Activated T-cell treated with anti-CD3 and anti-CD28 coated beads for 1 hour (primary cell): ENCODE measurements at places on chromosomes 4 and X.

DNA sequence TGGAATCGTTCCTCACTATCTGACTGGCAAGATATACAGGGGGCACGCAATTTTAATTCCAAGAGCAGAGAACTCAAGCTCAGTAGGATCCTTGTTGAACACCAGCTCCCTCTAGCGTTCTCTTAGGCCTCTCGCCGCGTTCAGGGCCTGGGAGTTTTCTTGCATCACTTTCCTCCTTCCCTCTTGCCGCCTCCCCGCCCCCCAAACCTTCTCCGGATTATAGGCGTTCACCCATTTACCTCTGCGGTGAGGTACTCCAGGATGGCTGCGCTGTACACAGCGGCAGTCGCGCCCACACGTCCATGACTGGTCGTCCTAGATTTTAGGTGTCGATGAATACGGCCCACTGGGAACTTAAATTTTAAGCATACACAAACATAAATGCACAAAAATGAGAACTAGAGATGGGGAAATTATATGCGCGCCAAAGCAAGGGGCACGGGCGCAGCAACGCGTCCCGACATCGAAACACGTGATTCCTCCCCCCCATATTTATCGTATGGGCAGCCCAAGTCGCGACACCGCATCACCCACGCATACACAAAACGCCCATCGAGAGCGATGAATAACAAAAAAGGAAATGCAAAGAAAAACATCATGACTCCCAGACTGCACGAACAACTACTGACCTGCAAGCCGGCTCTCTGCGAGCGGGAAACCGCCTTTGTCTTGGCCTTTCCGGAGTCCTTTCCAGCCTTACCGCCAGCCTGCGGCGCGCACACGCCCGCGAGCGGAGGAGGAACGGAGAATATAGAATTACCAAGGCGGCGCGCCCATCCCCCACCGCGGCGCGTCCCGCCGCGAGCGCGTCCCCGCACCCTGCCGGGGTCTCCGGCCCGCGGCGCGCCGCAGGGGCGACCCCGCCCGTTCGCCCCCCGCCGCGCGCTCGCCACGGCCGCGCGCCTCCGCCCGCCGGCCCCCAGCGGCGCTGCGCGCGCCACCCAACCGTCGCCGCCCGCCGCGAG, 759 bp downstream of the H2AZ1 start:
- DNase-seq, result peak; percentile 80

- DNase-seq, result no peak
Observed at GRCh38 chr4:4812145-4812794, 47.2 kb upstream of the MSX1 start.

GRCh38 chrX:148568763-148569162, 68.3 kb downstream of the AFF2 start:
- DNase-seq, result no peak

DNA sequence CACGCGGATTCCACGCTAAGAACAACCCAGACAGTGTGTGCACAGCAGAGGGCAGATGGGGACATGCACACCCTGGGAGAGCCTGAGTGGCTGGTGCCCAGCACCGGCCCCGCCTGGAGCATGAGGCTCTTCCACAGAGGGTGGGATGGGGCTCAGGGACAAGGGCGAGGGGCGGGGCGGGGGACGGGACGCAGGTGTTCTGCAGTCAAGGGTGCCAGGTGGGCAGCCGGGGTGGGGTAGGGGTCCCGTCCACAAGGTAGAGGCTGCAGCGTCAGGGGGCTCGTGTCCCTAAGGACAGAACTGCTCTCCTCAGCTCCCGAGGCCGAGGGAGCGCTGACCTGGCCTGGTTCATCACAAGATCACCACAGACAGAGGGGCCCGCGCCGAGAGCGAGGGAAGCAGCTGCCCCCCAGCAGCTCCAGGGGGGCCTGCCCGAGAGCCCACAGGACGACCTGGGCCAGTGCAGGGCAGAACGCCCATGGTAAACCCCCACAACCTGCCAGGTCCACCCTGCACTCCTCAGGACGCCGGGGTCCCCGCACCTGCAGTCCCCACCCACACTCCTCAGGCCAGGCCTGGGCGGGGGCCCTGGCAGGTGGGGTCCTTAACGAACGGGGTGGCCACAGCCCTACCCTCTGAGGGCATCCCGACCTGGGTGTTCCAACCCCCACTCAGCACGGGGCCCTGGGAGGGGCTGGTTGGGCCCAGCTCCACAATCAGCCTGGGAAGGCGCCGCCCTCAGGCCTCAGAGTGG, 26.7 kb downstream of the CTBP1 start:
- no peak for DNase-seq

DNA sequence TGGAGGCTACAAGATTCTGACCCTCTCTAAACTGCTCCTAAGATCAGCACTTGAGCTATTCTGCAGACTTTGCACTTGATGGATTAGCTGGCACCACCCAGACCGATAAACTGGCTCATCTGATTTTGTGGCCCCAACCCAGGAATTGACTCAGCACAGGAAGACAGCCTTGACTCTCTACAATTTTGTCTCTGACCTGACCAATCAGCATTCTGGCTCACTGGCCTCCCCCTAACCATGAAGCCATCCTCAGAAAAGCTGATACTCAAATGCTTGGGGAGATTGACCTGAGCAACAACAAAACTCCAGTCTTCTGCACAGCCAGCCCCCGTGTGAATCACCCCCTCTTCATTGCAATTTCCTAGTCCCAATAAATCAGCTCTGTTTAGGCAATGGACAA, 195.4 kb upstream of the PPP1R2C start:
- DNase-seq, result no peak

- DNase-seq, result no peak
Observed at GRCh38 chr4:61425315-61425714, 225.2 kb downstream of the ADGRL3 start.

DNA sequence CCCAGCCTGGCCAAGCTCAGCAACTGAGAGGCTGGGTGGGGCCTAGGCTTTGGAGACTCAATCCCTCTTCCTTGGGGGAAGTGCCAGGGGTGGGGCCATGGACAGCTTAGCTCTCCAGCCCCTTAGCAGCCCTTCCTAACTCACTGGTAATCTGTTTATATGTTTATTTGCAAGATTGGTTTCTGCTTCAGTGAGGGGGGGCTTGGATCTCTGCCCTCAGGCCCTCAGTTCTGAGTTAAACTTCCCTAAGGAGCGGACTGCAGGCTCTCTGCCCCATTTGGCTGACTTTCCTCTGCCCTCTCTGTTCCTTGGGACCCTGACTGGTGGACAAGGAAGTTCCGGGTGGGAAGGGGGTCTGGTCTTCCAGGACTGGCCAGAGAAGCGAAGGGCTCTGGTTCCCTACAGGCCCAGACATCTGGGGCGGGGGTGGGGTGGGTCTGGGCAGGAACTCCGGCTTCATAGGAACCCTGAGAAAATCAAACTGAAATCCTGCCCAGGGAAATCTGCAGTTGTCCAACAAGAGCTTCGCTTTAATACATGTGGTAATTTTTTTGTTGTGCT, 51.4 kb downstream of the NALF2 start:
- no peak for DNase-seq

GRCh38 chr4:101846550-101846949, 56.0 kb downstream of the BANK1 start:
- DNase-seq, result no peak

DNA sequence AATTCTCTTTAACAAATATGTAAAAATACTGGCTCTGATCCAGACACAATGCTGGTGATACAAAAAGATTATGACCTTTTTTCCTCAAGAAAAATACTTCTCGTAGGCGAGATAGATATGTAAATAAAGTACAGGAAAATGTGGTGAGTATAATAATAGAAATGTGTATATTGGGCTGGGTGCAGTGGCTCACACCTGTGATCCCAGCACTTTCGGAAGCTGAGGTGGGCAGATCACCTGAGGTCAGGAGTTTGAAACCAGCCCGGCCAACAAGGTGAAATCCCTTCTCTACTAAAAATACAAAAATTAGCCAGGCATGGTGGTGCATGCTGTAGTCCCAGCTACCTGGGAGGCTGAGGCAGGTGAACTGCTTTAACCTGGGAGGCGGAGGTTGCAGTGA, 55.0 kb downstream of the MRPL1 start:
- no peak for DNase-seq

DNA sequence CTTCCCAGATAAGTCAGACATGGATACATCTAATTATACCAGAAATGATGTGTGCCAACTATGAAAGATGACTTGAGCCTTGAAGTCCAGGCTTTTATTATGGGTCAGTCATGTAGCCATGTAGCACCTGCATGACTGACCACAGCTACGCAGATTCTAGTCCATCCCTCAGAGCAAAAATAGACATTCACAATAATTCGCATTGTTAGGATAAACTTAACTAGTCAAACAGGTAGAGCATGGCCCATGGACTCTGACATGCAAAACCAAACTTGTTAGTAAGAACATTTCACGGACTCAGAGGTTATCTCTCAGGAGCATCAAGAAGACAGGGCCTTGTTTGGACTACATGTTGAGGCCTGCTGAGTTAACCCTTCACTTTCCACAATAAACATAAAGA, 132.6 kb downstream of the PWWP3B start:
- no peak for DNase-seq

DNA sequence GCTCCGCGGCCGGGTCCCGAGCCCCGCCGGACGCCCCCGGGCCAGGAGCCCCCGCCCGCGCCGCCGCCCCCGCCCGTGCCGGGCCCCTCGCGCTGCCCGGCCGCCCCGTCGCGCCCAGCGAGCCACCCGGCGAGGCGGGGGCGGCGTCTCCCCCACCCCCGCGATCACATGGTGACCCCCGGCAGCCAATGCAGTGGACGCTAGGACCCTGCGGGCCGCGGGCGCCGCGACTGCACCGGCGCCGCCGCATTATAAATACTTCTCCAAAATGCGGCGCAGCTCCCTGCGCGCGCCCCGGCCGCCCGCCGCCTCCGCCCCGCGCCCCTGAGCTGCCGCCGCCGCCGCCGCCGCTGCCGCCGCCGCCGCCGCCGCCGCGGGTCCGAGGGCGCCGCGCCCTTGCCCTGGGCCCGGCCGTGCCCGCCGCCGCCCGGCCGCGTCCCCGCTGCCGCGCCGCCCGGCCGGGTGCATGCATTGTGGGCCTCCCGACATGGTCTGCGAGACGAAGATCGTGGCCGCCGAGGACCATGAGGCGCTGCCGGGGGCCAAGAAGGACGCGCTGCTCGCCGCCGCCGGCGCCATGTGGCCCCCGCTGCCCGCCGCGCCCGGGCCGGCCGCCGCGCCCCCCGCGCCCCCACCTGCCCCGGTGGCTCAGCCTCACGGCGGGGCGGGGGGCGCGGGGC, at the start of gene NAT8L:
NAT8L (plus strand) TSS at position 282 of the 680 bp plus-strand sequence; CDS start at position 467, 185 bp downstream.
- no peak for DNase-seq

- DNase-seq, result no peak
Observed at GRCh38 chr4:74097631-74098426, 1.2 kb downstream of the CXCL2 start.

GRCh38 chrX:118352566-118352965, 6.7 kb downstream of the WDR44 start:
- no peak for DNase-seq

- DNase-seq, result no peak
Observed at GRCh38 chr4:87965501-87965975, 10.0 kb upstream of the SPP1 start.

DNA sequence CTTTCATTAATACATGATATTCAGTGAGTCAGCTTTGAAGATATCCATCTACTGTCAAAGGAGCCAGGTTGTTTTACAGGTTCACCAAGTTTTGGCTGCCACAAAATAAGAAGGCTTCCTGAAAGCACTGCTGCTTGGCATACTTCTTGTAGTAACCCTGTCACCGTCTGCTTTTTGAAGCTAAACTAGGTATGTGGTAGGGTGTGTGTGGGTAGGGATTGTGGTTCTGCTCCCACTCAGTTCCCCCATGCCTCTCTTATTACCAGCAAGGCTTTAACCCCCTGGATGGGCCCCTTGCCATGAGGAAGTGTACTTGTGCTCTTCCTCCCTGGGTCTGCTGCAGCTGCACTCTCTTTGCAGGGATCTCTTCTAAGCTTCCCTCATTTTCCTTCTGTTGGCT, 191.2 kb downstream of the BANK1 start:
- no peak for DNase-seq

- DNase-seq, result peak; percentile 43
Observed at GRCh38 chr4:27010334-27010940, 149.8 kb downstream of the STIM2 start.

GRCh38 chr4:154977228-154977627, 196.2 kb downstream of the RBM46 start:
- no peak for DNase-seq

- DNase-seq, result no peak
Observed at GRCh38 chrX:30661228-30661627, 8.0 kb downstream of the GK start.

DNA sequence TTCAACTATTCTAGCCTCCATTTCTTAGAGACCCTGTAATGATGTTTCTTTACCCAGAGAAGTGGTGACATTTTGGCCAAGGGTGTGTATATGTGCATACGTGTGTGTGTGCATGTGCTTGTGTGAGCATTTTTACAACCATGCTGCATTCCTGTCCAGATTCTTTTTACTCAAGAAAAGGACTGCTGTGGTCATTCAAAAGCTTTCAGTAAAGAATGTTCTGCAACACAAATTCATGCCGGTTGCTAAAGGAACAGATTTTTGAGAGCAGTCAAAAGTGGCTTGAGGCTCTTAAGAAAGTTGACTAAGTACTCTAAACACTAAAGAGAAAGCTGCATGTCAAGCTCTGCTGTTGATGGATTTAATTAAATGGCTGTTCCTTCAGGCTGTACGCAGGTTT, 65.0 kb upstream of the FMR1 start:
- no peak for DNase-seq

DNA sequence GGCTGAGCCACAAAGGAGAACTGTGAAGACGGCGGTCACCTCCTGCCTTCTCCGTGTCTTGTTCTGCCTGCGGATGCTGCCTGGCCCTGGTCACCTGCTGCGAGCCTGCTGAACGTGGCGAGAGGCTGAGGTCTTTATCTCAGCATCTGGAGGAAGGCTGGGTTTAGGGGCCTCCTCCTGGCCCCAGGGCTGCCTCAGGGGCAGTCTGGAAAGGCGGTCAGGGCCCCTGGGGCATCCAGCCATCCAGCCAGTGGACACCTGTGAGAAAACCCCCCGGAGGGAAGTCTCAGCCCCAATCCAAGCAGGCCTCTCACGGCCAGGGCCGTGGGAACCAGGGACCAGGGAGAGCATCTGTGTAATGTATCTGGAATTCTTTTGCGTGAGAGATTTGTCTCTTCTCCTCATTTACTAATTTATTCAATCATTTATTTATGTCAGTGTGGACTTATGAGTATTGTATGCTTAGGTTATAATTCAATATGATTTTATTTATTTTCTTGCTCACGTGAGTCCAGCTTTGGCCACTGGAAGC, 11.3 kb downstream of the PDE6B start:
- no peak for DNase-seq

GRCh38 chrX:87468941-87469340, 48.7 kb upstream of the KLHL4 start:
- no peak for DNase-seq

- no peak for DNase-seq
Observed at GRCh38 chr4:139144911-139145551, 32.0 kb downstream of the ELF2 start.

GRCh38 chrX:41474726-41475100, 27.6 kb downstream of the NYX start:
- DNase-seq, result no peak

DNA sequence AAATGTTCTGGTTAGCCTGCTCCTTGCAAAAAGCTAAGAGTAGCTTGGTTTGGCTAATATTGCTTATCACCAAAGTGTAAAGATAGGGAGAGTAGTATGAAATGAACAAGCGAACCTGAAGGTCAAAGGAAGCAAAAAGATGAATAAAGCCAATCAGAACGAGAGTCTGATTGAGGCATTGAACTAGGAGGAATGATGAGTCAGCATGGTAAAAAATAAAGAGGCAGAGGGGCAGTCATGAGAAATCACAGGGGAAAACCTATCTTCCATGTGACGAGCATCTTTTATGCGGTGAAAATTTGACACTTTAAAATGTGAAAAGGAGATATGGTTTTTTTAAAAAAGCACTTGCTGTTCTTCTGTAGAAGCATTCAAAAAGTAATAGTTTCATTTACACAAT, 533.7 kb downstream of the SPOCK3 start:
- no peak for DNase-seq
